HepG2 (cell line): ENCODE measurements at places on chromosomes 12 and 14. TPM values are rescaled to one million over a fixed set of nuclear protein-coding genes. Genes with fewer than 3 reads are reported as not detected.

DNA sequence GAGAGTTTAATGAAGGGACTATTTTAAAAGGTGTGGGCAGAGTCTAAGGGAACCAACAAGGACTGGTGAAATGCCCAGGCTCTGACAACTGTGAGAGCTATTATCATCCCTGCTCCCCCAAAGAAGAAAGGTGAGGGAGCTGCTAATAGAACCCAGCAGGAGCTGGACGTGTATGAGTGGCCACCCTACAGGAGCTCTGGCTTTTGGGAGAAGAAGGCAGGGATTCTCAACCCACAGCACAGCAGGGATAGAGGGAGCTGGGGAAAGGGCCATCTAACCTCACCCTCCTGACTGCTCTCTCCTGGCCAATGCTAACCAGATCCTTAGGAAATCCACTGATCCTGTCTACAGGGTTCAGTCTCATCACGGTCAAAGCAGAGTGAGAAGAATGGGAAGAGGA lies 57.1 kb downstream of the GRIN2B start:
- H3K36me3 ChIP-seq = no peaks in the 10 kb centered on the region
- DNase-seq = no peak
- H3K4me1 ChIP-seq = no peaks in the 10 kb centered on the region
- H3K27ac ChIP-seq = no peak overlapping the region
- H3K27me3 ChIP-seq = no peaks in the 10 kb centered on the region; the same call in 1 of the 2 replicates
- no peak overlapping the region for H3K4me3 ChIP-seq

DNA sequence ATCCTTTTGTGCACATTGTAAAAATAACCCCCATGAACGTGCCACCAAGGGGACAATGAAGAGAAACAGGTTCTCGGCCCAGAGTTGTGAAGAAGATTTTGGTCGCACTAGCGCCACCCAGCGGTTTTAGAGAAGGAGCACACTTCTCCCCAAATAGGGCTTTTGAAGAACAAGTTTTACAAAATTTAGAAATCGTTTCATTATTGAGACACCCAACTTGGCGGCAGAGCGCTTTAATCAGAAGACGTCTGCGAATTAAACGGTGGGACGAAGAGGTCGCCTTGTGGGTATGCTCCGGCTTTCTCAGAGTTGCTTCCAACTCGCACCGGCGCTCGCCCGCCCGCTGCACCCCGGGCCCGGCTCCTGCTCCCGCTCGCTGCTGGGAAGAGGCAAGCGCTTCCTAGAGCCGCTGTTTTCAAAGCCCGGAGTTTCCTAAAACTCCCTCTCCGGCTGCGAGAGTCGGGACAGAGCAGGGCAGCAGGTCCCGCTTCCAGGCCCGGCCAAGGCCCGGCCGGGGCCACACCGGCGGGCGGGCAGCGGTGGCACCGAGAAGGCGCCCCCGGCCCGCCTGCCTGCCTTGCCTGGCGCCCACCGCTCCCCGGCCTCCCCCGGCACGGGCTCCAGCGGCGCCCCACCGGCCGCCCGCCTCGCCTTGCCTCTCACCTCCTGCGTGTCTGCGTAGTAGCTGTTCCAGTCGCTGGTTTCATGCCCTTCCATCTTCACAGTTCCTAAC lies 645 bp downstream of the FOXA1 start:
- peaks cover 13% of the 10 kb centered on the region for H3K36me3 ChIP-seq
- DNase-seq = peak; percentile 99
- H3K27me3 ChIP-seq = no peaks in the 10 kb centered on the region; the same call in 2 of the 3 replicates
- peak overlapping the region; percentile 96 for H3K27ac ChIP-seq
- H3K4me1 ChIP-seq = peaks cover 43% of the 10 kb centered on the region

The SLC5A8 gene
- not detected in 2 replicates for total RNA-seq

The MRPL52 gene
- 329 and 420 TPM in 2 replicates for total RNA-seq
